ENCODE measurements at places on chromosomes 2 and 18.
A peak's percentile ranks its signal among the peaks of the same experiment; 100 is the strongest.

DNA sequence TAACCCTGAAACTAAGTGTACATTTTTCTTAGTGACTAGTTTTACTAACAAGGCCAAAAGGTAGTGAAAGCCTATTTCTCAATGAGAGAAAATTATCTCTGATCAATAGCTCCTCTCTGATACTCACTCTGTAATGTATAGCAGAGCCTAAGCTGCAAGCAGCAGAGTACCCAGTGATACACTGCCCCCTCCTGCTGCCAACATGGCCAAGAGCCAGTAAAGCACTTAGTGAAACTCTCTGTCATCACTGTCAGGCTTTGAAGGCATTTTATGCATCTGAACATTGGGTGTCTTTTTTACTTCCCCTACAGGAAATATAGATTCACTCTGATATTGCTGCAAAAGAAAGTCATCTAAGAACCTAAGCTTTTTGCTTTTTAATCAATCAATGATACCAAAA is 784.1 kb upstream of the CDH7 start:
- DNase-seq = no peak

- no peak for DNase-seq
These were observed 77.1 kb upstream of the TNP1 start for GRCh38 chr2:216936954-216937357.

GRCh38 chr2:119691651-119692245 is 12.7 kb downstream of the TMEM177 start:
- no peak for DNase-seq

GRCh38 chr2:66495788-66496640 is 61.1 kb downstream of the MEIS1 start:
- no peak for DNase-seq

- DNase-seq = no peak
These were observed 47.2 kb downstream of the AGAP1 start for GRCh38 chr2:235541016-235541415.

- DNase-seq = no peak
These were observed 82.9 kb upstream of the RNF152 start for GRCh38 chr18:61975526-61976326.

DNA sequence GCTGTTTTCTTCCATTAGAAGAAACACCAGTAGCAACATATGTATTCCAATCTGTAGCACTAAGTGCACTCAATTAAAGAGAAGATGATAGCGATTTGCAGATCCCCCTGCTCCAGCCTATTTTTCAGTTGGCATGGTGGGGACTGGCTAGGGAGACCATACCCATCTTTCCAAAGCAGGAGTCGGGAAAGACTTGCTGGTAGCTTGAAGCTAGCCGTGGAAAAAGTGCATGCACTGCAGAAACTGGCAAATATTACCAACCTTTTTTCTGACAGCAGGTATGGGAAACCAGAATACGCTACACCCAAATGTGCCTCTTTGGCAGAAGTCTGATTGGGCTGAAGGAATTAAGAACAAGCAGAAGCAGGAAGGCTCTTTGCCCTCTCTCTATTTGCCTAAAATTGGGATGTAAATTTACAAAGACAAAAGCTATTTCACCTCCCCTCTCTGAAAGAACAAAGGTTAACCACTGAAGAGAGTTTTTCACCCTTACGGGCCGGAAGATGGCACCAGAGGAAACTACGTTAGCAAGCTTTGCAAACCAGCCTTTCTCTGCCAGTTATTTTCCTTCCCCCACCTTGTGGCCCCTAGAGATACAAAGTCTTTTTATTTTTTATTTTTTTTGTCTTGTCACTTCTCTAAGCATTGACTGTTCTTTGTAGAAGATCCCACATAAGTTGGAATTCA is 273.1 kb downstream of the DLGAP1 start:
- DNase-seq = no peak

GRCh38 chr18:3286159-3286558 is 24.2 kb downstream of the MYL12B start:
- DNase-seq = no peak

GRCh38 chr2:47520825-47521665 is 118.1 kb downstream of the MSH2 start:
- DNase-seq = peak; percentile 74

- no peak for DNase-seq
These were observed 112.7 kb downstream of the GBX2 start for GRCh38 chr2:236055471-236055870.

- no peak for DNase-seq
These were observed 70.1 kb downstream of the RPE start for GRCh38 chr2:210072493-210072892.

GRCh38 chr18:74515620-74516231 is 18.6 kb upstream of the CNDP1 start:
- DNase-seq = no peak

- no peak for DNase-seq
These were observed 548.7 kb upstream of the CDH7 start for GRCh38 chr18:65202091-65202490.

- DNase-seq = no peak
These were observed 119.4 kb downstream of the GREB1L start for GRCh38 chr18:21361307-21361880.

GRCh38 chr2:118044103-118044716 is 30.3 kb upstream of the CCDC93 start:
- DNase-seq = no peak

GRCh38 chr2:241047253-241048010 is 49.0 kb downstream of the SNED1 start:
- DNase-seq = no peak

GRCh38 chr2:72533765-72534164 is 292.1 kb downstream of the EXOC6B start:
- DNase-seq = no peak

DNA sequence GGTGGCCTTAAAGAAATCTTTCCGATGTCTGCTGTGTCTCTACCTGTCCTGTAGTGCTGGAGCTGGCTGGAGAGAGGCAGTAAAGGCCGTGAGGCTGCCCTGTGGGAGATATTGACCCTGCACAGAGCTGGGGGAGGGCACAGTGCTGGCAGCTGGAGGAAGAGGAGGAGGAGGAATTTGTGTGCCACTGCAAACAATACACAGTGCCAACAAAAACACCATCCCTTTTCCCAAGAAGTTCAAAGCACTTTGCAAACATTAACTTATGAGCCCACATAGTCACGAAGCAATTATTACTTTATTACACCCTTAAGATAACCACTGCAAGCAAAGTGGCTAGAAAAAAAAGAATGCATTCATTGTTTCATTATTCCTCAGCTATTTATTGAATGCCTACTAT is 45.0 kb upstream of the CYTIP start:
- no peak for DNase-seq

- peak; percentile 23 for DNase-seq
These were observed 19.6 kb downstream of the EHBP1 start for GRCh38 chr2:62724886-62725711.

GRCh38 chr2:25207078-25207545 is 38.7 kb upstream of the POMC start:
- no peak for DNase-seq

DNA sequence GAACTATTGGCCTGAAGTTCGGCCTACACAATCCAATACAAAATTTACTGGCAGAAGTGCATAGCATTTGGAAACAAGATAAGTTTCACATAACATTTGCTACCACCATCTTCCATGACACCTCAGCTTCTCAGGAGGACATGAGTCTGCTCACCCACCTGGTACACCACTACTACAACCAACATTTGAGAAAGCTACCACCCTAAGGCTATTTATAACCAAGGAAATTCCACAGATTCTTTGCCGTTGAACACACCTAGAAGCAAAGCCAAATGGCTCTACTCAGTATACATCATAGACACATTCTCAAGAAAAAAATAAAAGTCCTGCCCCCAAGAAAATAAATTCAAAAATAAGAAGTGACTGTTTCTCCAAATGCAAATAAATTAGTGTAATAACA is 145.3 kb downstream of the SPAG16 start:
- no peak for DNase-seq

- no peak for DNase-seq
These were observed 45.7 kb upstream of the RAPH1 start for GRCh38 chr2:203580844-203581243.

GRCh38 chr18:12543697-12544096 is 114.2 kb downstream of the SPIRE1 start:
- DNase-seq = no peak

GRCh38 chr2:43239981-43240765 is 13.8 kb upstream of the ZFP36L2 start:
- DNase-seq = no peak

- no peak for DNase-seq
These were observed 54.7 kb upstream of the RNU4ATAC start for GRCh38 chr2:121475811-121476571.

DNA sequence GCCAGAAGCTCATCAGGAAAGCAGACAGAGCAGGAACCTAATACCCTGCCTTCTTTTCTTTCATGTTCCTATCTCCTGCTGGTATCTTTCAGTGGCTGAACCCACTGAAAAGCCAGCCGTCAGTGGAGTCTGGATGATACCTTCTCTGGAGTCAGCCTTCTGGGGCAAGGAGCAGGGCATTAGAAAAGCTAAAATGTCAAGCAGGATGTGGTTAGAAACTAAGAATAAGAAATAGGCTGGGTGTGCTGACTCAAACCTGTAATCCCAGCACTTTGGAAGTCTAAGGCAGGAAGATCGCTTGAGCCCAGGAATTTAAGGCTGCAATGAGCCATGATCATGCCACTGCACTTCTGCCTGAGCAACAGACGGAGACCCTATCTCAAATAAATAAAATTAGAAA is 642.0 kb upstream of the FSHR start:
- no peak for DNase-seq

DNA sequence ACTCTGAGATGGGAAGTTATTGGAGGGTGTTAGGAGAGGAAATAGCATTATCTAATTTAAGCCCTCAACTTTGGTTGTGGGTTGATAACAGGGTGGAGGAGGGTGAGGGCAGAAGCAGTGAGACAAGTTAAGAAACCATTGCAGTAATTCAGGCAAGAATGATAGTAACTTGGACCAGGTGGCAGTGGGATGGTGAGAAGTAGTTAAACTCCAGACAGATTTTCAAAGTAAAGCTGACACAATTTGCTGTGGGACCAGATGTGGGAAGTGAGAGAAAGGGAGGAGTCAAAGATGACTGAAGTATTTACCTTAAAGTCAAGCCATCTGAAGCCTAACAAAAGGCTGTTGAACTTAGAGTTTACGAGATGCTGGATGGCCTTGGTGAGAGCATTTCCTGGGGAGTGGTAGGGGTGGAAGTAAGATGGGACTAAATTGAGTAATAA is 163.2 kb upstream of the KLF7 start:
- DNase-seq = no peak

GRCh38 chr2:68193144-68193543 is 35.5 kb downstream of the PNO1 start:
- no peak for DNase-seq

DNA sequence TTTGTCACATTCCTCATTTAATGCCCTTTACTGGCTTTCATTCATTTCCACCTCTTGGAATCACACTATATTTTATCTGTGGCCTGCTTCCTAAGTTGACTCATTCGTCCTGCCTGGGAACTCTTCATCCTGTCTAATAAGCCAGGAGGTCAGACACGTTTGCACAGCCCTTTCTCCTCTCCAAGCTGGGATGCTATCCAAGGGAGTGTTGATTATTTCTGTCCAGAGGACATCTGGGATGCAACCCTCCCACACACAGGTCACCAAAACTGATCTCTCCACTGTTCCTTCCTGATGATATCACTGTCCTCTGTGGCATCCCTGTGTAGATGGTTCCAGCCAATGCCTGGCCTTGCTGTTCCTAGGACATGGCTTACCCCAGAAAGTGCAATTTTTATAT is 79.8 kb upstream of the NOSTRIN start:
- DNase-seq = no peak

- no peak for DNase-seq
These were observed 618 bp downstream of the POLR2D start for GRCh38 chr2:127857265-127857808.

DNA sequence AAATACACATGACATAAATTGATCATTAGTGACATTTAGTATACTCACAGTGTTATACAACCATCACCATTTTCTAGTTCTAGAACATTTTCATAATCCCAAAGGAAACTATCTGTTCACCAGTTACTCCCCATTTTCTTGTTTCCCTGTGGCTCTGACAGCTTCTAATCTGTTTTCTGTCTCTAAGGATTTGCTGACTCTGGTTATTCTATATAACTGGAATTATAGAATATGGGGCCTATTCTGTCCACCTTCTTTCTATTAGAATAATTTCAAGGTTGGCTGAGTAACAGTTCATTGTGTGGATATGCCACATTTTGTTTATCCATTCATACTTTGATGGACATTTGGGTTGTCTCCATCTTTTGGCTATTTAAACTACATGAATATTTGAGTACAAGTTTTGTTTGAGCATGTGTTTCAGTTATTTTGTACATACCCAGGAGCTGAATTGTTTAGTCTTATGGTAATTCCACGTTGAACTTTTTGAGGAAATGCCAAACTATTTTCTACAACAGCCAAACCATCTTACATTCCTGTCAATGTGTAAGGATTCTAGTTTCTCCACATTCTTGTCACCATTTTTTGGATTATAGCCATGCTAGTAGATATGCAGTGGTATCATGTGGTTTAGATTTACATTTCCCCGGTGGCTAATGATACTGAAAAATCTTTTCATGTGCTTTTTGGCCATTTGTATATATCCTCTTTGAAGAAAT is 20.5 kb downstream of the KIAA1328 start:
- DNase-seq = no peak
